ENCODE measurements at places on chromosomes 2 and 18.

DNA sequence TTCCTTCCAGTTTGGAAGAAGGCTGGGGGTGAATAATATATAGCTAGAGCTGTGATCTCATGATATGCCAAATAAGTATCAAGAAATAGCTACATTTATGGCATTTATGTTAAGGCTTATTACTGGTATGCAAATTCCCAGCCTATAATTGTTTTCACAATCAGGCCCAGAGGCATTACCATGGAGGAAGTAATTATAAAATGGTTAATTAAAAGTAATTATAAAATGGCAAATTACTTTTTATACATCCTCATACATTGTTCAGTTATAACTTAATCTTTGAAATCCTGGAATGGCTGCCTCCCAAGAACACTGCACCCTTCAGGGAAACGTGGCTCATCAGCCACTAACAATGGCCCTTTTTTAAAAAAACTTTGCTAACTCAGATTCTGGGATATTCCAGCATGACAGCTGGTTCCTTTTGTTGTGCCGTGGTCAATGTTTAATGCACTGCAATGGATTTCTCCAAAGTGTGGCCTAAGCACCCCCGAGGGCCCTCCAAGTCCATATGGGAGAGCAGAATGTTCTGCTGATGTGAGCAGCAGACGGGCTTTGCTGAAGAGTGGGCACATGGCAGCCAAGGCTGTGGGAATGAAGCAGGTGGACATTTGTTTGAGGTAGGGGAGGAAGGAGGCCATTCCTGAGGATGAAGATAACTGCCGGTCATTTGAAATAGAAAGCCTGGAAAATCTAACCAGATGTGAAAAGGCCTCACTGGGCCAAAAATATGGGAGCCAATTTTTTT is 483.5 kb upstream of the GCFC2 start:
- DNase-seq, result no peak

DNA sequence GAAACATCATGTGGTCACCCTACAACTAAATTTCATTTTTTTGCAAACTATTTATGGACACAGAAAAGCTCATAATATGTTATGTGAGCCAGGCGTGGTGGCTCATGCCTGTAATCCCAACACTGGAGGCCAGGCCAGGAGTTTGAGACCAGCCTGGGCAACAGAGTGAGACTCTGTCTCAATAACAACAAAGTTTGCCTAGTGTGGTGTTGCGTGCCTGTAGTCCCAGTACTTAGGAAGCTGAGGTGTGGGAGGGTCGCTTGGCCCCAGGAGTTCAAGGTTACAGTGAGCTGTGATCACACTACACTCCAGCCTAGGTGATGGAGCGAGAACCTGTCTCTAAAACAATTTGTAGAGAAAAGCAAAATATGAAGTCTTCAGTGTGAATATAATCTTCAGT is 5.8 kb downstream of the IAH1 start:
- DNase-seq, result no peak

DNA sequence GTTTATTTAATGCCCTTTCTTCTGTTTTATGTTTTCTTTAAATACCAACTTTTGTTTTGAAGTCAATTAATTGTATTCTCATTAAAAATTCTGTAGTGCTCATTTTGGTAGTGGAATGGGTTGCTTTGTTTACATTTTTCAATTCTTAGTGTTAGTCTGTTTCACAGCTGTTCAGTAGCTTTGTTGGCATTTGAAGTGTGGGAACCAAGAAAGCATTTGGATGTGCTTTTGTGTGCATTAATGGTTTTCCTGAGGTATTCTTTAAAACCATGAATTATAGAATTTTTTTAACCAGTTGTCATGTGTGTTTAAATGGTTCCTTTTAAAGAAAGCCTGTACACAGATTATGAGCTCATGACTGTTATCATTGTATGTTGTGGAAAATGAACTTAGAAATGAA is 19.7 kb downstream of the MIB1 start:
- DNase-seq, result no peak

- DNase-seq, result no peak
Observed at GRCh38 chr18:63303547-63303946, 16.0 kb downstream of the BCL2 start.

- DNase-seq, result no peak
Observed at GRCh38 chr18:23565916-23566547, 20.3 kb downstream of the NPC1 start.

GRCh38 chr2:56382466-56382865 is 198.7 kb downstream of the CCDC85A start:
- DNase-seq, result no peak

- no peak for DNase-seq
Observed at GRCh38 chr2:21288739-21289520, 165.2 kb downstream of the TDRD15 start.

GRCh38 chr2:66346231-66346664 is 88.7 kb upstream of the MEIS1 start:
- DNase-seq, result no peak

- DNase-seq, result no peak
Observed at GRCh38 chr2:109670556-109671411, 56.6 kb downstream of the SOWAHC start.
